ENCODE measurements at places on chromosomes 16 and 17. TPM values are rescaled to one million over a fixed set of nuclear protein-coding genes. Genes with fewer than 3 reads are reported as not detected.
A peak's percentile ranks its signal among the peaks of the same experiment; 100 is the strongest.

COPRS gene
- 85.5 TPM for total RNA-seq

- no peak for DNase-seq
These were observed 69.8 kb downstream of the MRM1 start for GRCh38 chr17:36671144-36671543.

- DNase-seq, result no peak
These were observed 10.6 kb upstream of the HOXB2 start for GRCh38 chr17:48555258-48556228.

DNA sequence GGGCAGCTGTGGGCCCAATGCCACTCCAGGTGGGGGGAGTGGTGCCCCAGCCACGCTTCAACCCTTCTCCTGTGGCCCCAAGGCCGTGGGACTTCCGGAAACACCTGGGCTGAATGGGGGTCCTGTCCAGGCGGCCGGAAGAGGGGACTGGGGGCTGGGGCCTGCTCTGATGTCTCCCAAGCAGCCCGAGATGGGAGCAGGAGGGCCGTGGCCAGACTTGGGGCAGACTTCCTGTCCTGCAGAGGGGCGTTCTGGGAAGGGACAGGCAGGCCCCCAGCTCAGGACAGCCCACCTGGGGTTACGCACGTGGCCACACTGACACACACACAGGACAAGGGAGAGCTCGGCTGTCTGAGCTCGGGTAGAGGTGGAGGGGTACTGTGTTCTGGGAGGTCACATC lies 5.1 kb downstream of the HSD3B7 start:
- DNase-seq, result no peak

- peak; percentile 65 for DNase-seq
These were observed 17.0 kb downstream of the CAVIN1 start for GRCh38 chr17:42405963-42406495.

Data from NCI-H460 (cell line).